ENCODE measurements at places on chromosomes 5 and 9.

- no peak for DNase-seq
Measured at GRCh38 chr5:141634720-141635119, 1.9 kb downstream of the HDAC3 start.

- no peak for DNase-seq
Measured at GRCh38 chr5:67605730-67606585, 409.4 kb upstream of the CD180 start.

DNA sequence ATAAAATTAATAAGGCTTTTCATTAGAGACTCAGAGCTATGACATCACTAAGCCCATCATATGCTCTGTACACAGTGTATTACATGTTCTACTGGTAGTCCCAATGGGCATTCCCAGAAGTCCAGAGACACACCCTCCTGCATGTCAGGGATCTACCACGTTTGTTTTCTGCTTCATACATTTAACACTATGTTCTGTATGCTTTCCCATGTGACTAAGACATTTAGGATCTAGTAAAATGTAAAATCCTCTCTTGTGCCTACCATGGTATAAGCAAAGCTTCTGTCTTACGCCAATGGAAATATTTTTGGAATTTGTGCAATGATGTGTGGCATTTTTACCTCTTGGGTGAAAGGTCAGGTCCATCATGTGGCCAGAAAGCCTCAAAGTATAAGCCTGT lies 192.4 kb downstream of the ADAMTSL1 start:
- no peak for DNase-seq

- no peak for DNase-seq
Measured at GRCh38 chr5:26415987-26416779, 622.2 kb downstream of the CDH9 start.

- no peak for DNase-seq
Measured at GRCh38 chr5:149857499-149857898, 87.1 kb downstream of the PDE6A start.

DNA sequence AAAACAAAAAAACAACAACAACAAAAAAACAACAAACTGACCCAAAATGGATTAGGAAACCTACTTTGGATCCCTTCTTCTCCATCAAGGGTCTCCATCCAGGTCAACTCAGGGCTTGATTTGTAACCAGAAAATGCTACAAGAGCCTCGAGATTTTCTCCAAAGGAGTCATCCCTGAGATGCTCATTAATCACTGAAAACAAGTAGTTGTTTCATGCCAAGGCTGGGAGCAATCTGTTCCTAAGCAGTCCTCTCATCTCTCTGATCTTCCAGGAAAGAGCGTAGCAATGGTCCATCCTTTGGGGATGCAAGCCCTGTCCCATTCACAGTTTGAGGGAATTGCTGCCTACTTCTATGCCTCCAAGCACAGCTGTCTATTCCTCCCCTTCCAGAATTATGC lies 203.0 kb upstream of the MAP3K1 start:
- no peak for DNase-seq

DNA sequence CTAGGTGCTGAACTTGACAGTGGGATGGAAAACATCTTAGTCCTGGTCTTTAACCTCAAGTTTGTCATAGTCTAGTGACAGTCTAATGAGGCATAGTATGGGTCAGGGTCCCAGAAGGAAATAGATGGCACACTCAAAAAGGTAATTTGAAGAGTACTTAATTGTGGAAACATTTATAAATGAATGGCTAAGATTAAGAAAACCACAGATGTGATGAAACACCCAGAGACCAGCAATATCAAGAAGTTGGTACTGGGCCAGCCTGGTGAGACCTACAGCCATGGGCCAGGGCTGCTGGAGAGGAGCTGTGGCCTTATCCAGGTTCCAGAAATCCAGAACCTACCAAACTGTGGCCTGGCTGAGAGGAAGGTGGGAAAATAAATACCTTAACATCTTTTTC lies 93.5 kb upstream of the ATG10 start:
- no peak for DNase-seq

GRCh38 chr5:169049712-169050111 lies 251.2 kb downstream of the SLIT3 start:
- DNase-seq = no peak

GRCh38 chr5:153084511-153084910 lies 406.0 kb upstream of the GRIA1 start:
- no peak for DNase-seq

GRCh38 chr5:136115183-136115865 lies 17.3 kb upstream of the SMAD5 start:
- DNase-seq = no peak

- no peak for DNase-seq
Measured at GRCh38 chr5:37554405-37554739, 175.3 kb downstream of the WDR70 start.

- no peak for DNase-seq
Measured at GRCh38 chr9:92721548-92721947, 43.1 kb downstream of the BICD2 start.

DNA sequence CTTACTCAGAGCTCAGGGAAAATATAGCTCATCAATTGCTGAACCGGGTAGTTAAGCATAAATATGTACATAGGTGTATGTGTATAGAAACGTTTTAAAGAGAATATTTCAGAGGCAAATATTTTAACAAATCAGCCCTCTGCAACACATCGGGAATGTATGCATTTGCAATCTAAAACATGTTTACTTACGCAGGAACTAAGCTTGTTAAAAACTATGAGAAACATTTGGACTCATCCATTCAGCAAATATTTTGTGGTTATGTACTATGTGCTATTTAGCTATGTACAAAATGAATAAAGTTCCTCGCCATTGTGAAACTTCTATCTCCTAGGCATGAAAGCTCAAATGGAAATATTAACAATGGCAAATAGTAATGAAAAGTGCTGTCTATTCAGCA lies 469.9 kb downstream of the ARHGEF28 start:
- no peak for DNase-seq

DNA sequence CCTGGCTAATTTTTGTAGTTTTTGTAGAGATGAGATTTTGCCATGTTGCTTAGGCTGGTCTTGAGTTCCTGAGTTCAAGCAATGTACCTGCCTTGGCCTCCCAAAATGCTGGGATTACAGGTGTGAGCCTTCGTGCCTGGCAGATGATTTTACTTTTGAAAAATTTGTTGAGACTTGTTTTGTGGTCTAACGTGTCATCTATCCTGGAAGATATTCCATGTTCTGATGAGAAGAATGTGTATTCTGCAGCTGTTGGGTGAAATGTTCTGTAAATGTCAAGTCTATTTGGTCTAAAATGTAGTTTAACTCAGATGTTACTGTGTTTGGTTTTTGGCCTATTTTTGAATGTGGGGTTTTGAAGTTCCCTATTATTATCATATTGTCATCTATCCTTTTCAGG lies 145.6 kb downstream of the XRCC4 start:
- no peak for DNase-seq

GRCh38 chr5:181259974-181260719 lies 796 bp downstream of the TRIM52 start:
- no peak for DNase-seq

DNA sequence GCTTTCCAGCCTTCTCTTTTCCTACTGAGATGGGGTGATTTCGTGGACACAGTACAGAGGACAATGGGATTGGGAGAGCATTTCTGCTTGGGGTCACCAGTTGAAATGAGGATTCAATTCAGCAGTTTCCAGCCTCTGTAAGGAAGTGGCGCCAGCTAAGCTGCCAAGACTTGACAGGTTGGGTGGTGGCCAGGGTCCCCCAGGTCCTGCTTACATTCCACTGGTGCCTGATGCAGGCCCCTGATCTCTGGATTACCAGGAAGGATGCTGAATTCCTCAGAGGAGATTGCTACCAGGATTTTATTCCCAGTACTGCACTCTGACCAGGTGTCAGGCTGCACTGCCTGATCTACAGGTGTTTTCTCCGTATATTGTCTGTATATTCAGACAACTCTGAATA lies 119.7 kb downstream of the PSD2 start:
- no peak for DNase-seq

GRCh38 chr9:20692554-20692953 lies 8.5 kb downstream of the FOCAD start:
- DNase-seq = no peak

DNA sequence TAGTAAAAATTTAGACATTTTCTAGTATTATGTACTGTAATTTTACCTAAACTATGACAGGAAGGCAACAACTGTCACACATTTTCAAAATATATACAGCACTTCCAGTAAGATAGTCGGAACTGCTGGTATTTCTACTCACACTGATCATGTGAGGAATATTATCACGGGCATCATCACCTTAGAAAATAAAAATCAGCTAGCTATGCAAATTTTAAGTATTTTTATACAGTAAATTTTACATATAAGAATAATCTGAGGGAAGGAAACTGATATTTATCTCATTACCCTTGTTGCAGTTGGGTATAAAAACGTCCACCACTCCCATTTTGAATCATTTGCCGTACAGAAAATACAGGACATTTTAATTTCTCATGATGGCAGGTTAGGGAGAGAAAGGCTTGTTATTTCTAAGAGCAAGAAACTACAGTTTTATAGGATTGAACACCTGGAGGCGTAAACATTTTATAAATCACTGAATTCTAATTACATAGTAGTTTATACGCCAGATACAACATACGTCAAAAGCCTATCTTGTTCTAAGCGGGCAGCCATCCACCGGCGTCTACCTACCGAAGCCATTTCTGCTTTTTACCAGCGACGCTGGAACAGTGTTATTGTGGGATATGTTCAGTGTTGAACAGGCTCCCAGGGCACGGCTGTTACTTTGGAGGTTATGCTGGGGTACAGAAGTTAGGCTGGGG lies 729 bp upstream of the TNPO1 start:
- DNase-seq = no peak

- no peak for DNase-seq
Measured at GRCh38 chr5:133610489-133611356, 1.6 kb downstream of the FSTL4 start.

- DNase-seq = no peak
Measured at GRCh38 chr5:121870489-121870888, 18.8 kb downstream of the FTMT start.

GRCh38 chr9:32832346-32832745 lies 49.0 kb downstream of the TMEM215 start:
- DNase-seq = no peak

GRCh38 chr5:178223828-178224335 lies 8.7 kb downstream of the PHYKPL start:
- no peak for DNase-seq

DNA sequence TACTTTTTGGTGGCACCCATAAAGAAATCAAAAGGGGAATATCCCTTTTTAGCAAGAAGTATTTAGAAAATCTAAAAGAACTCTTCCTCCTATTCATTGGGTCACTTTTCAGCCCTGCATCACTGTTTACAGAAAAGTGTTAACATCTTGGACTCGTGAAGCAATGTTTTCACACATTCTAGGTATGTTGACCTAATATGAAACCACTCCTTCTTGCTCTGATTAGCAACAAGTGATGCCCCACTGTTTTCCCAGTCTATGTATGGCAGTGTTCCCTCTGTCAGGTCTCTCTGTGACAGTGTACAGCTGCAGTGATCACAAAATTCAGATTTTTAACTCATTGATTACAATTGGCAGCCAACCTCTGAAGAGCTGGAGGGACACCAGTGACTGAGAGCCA lies 148.2 kb upstream of the SLC12A2 start:
- DNase-seq = no peak

- DNase-seq = no peak
Measured at GRCh38 chr5:95862671-95863382, 40.3 kb upstream of the GLRX start.

GRCh38 chr5:59003124-59003523 lies 420.2 kb downstream of the RAB3C start:
- DNase-seq = no peak

GRCh38 chr5:16681876-16682275 lies 65.1 kb upstream of the RETREG1 start:
- no peak for DNase-seq

DNA sequence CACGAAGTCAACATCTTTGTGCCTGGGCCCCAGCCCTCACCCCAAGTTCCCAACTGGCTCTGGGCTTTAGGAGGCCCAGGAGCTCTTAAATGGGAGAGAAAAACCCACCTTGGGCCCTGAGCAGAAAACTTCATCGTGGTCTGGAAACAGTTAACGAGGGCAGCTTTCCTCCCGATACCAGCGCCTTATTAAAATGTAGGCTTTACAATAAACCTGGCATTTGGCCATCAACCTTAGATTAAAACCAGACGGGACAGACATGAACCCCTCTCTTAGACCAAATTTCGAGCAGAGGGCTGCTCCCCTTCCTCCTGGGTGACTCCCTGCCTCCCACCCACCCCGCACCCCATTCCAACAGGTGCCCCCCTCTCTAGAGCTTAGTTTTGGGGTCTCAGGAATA lies 39.4 kb downstream of the PRRX2 start:
- no peak for DNase-seq

DNA sequence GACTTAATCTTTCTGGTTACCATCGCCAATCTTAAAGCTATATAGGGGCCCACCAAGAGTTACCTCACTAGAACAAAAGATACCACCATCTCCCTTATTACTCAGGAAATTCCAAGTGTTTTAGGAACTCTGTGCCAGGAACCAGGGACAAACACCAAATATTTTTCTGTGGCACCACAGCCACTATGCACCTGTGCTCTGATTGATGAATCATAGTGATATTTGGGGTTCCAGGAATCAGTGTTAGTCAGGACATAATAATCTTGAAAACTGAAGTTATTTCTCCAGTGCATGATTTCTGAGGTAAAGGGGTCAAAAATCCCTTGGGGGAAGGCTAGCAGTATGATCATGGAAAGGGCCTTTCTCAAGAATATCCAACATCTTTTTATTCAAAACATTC lies 10.2 kb upstream of the TMED7 start:
- DNase-seq = no peak

DNA sequence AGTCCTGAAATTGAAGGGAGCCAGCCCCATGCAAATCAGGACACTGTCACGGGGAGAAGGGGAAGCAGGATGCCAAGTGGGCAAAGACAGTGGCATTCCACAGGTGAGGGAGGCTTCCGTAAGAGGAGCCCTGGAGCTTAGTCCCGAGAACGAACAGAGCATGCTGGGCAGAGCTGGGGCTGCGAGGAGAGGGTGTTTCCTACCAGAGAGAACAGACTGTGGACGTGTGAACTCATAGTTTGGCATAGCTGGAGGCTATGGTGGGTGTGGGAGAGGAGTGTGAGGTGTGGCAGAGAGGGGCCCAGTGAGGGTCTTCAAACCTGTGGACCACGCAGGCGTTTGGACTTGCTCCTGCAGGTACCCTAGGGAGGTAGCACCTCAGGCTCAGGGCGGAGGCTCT lies 102.8 kb upstream of the SMIM23 start:
- no peak for DNase-seq

- DNase-seq = no peak
Measured at GRCh38 chr5:13316176-13316575, 628.3 kb downstream of the DNAH5 start.

DNA sequence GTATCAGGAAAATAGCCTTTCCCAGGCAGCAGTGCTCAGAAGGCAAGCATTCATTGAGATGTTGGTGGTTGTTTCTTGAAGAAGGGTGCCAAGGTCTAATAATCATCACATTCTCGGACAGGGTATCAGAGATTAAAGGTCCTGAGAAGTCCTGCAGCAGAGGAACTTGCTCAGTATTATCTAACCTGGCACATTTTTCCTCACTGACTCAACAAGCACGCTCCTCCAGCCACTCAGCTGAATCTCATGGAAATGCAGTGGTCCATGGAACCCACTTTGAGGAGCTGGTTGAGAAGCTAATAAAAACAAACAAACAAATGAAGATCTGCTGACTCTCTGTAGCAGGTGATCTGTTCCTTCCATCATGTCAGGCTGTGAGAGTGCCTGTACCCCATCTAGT lies 35.3 kb upstream of the ICE1 start:
- no peak for DNase-seq

GRCh38 chr5:17306726-17307091 lies 89.3 kb downstream of the BASP1 start:
- DNase-seq = no peak

- DNase-seq = no peak
Measured at GRCh38 chr9:121362813-121363621, 7.0 kb downstream of the STOM start.
